ENCODE measurements at places on chromosomes 4 and X. TPM values are rescaled to one million over a fixed set of nuclear protein-coding genes. Genes with fewer than 3 reads are reported as not detected.

The CAMK2D gene
- 72.3 TPM for polyA plus RNA-seq

The CLCN4 gene
- polyA plus RNA-seq = 5.8 TPM

DNA sequence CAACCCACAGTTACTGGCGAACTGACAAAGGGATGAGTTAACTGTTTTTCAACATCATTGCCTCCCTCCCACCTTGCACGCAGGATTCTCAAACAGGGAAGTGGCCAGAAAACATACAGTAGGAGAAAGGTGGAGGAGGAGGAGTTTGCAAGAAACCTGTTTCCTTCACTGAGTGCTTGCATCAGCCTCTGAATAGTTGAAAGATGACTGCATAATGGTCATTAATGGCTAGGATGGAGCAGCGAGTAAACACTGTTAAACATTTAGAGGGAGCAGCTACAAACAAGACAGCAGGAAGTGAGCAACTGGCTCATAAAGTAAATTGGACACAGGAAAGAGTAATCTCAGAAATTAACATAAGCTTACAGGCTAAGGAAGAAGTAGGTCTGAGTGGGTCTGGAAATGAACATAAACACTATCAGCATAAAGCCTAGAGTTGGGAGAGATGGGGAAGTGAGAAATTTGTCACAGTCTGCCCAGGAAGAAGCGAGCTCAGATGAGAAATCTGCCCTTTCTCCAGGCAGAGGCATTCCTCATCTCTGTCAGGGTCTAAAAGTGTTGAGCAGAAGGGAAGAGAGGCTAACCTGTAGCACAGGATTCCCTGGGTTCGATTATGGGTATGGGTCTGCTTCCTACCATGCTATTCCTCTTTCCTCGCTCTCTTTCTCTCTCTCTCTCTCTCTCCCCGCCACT, 38.6 kb downstream of the TRPC5OS start:
- no peak for DNase-seq

DNA sequence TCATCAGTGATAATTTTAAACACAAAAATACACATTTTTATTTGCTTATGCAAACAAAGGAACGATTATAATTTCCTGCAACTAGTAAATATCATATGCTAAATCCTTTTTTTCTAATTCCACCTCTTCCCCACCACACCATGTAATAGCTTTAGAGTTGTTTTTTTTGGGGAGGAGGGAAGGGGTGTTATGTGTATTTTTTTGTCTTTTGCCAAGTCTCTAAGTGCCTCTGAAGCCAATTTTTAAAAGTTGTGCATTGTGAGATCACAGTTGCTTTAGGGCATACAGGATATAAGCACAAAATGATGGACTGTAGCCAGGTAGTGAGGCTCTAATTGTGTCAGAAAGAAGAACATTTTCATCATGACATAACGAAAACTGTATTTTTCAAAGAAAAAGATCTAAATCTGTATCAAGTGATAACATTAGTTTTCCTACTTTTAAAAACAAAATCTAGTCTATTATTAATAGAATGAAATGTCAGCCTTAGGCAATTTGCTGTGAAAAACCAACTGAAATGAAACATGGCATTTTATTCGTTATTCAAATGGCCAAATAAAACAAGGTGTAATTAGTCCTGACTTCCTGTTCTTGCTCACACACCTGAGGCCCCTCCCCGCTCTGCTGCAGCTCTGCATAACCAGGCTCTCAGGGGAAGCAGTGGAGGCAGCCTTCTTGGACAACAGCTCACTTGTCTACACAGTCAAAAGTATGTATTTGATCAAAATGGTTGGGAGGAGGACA, 157.4 kb downstream of the PALLD start:
- no peak for DNase-seq

- no peak for DNase-seq
Observed at GRCh38 chr4:109690690-109691410, 12.4 kb downstream of the CASP6 start.

GRCh38 chr4:92305878-92306520, 2.2 kb downstream of the GRID2 start:
- DNase-seq = no peak

DNA sequence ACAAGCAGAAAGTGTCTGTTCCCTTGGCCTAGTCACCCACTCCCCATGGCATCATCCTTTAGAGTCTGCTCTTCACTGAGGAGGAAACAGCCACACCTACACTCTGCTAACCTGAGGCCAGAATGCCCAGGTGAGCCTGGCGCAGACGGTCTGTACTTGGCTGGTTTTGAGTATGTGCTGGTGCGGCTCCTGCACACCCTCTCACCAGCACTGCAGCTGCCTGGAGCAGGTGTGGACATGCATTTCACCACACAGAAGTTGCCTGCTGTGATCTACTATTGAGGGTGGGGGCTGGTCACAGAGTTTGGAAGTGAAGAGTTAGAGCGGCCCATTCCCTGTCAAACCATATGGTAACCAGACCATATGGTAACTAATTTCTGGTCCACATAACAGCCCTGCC, 39.5 kb downstream of the KANTR start:
- no peak for DNase-seq

DNA sequence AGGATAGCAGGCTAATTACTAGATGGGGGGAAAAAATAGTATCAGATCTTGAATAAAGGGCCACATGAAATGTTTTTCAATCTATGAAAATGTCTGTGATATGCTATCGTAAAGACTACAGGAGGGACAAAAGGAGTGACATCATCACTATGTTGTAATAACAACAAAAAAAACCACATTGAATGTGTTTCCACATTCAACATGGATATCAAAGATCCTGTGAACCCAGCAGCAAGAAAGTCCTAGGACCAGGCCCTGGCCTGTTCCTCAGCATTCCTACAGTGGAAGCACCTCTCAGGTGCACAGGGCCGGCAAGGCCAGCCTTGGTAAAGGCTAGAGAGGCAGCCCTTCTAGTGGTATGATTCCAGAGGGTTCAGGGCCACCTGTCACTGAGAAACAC, 118.3 kb downstream of the RELL1 start:
- DNase-seq = no peak
